ENCODE measurements at places on chromosomes 4 and X. TPM values are rescaled to one million over a fixed set of nuclear protein-coding genes. Genes with fewer than 3 reads are reported as not detected.

NLGN4X gene
- not detected for total RNA-seq

- peak; percentile 92 for DNase-seq
These were observed at the start of gene SLC35A2 for GRCh38 chrX:48911412-48912182. TSS of gene SLC35A2 (minus strand) at chrX:48911646. CDS start at chrX:48911636, 10 bp downstream.

TRAM1L1 gene
- not detected for total RNA-seq

DNA sequence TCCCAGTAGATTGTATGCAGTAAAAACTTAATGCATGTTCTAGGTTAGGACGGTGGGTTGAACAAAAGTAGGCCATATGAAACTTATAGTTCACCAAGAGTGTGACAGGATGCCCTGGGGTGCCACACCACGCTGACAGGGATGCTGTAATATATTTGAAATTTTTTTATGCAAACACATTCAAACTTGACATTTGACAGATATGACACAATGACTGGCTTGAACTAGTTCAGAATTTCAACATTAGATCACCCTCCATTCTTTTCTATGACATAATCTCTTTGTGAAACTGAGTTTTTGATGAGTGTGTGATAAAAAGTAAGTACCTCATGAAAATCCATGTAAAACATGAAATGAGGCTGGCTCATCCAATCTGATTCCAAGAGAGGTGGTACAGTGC lies 198.4 kb downstream of the PALLD start:
- no peak for DNase-seq

DNA sequence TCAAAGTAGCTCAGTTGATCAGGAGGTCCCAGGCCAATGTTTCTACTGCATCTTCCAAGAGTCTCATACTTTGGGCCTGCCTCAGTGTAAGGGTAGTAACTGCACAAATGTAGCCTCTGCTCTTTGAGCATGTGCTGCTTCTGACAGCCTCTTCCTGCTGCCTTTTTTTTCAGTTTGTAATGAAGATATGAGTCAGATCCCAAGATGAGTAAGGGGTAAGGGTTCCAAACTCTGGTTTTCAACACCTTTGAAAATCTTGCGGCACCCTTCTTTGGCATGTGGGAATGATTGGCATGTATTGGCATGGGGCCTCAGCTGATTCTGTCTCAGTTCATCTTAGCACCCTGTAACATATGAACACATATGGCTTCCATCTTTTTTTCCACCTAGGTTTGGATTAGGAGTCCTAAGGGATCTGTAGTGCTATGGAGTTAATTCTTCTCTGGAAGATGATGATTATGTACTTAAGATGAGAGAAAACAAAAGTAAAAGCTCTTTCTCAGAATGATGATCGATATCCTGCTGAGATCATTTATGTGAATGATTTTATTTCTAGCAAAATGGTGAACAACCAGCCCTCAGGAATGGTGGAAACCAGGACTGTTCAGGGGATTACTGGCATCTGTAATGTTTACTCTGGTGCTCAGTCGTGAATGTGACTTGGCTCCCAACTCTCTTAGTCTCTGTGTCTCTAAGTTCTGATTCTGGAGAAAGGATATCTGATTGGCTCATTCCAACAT lies 118.7 kb upstream of the PRPS2 start:
- DNase-seq: peak; percentile 7

- no peak for DNase-seq
These were observed 907 bp downstream of the LHFPL1 start for GRCh38 chrX:112678831-112679230.

ASMTL gene
- total RNA-seq: 45.1 TPM

FAM149A gene
- total RNA-seq: 0.36 TPM

FAM9B gene
- not detected for total RNA-seq

DNA sequence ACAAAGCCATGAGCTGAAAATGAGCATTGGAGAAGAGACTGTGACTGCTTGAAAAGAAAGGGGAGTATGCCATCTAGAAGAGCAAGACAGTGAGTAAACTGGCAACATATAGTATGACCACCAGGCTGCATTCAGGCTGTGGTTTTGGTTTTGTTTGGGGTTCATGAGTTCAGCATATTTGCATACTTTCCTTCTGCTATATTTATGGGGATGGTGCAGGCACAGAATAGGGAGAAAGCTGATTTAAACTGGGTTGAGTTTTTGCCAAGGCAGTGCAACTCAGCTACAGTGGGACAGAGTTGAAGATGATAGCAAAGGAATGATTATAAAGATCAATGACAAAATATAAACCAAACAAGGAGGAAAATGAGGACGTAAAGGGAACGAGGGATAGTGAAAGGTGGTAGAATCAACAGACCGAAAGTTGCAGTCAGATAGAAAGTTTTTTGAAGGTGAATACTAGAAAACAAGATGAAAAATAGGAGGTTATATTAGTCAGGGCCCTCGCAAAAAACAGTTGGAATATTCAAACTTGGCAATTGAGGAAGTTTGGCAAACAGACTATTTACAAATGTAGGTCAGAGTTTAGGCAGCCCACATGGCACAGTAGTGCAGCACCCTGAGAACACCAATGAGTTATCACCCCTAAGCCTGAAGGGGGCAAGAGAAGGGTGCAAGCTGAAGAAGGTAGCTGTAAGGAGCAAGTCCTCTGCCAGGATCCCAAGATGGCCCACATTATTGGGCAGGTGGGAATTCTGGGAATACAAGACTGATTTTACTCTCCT lies 114.8 kb upstream of the MAP9 start:
- no peak for DNase-seq

- no peak for DNase-seq
These were observed 24.9 kb downstream of the TRIM61 start for GRCh38 chr4:164952551-164952950.

NXF3 gene
- not detected for total RNA-seq

- no peak for DNase-seq
These were observed 8.3 kb downstream of the SPATA18 start for GRCh38 chr4:52059372-52059771.

GNL3L gene
- total RNA-seq: 47.9 TPM

GRCh38 chr4:106116025-106116424 lies 200.0 kb downstream of the TBCK start:
- no peak for DNase-seq

DNA sequence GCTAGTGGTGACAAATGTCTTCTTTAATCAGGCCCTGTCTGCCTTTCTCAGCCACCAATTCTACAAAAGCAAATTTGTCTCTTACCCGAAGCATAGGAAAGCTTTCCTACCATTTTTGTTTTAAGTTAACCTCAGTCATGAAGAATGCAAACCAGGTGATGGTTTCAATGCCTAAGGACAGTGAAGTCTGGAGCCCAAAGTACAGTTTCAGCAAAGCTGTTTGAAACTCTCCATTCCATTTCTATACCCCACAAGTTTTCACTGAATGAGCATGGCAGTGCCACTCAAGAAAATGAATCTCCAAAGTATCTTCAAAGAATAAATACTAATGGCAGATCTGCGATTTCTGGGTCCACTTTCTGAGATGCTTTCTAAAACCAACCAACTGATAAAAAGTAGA lies 23.9 kb downstream of the SRD5A3 start:
- DNase-seq: no peak

CFI gene
- total RNA-seq: not detected

TRIM2 gene
- 4.2 TPM for total RNA-seq

DNA sequence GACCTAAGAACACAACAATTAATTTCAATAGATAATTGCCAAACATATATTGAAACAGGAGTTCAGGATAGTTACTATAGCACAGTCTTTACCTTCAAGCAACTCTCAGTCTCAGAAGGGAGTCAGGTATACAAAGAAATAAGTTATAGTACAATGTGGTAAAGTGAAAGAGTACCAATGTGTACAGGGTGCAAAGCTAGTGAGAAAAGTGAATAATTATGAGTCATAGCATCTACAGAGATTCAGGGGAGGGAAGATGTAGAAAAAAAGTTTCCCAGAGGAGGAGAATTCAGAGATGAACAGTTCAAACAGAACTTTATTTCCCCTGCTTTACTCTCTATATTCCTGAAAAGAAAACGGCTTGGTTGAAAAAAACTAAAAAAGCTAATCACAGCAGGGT lies 22.7 kb upstream of the DKK2 start:
- no peak for DNase-seq

DNA sequence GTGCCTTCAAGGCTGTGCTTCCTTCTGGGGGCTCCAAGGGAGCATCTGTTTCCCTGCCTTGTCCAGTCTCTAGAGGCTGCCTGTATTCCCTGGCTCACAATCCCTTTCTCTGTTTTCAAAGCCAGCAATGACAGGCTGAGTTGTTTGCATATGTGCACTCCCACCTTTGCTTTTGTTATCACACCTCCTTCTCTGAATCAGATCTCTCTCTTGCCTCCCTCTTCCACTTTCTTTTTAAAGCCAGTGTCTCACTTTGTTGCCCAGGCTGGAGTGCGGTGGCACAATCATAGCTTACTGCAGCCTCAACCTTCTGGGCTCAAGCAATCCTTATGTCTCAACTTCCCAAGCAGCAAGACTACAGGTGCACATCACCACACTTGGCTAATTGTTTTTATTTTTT lies 37.1 kb upstream of the LEF1 start:
- DNase-seq: peak; percentile 57

- no peak for DNase-seq
These were observed 42.5 kb upstream of the ANTXR2 start for GRCh38 chr4:80115368-80116181.

KIAA1210 gene
- total RNA-seq: not detected

ANXA10 gene
- not detected for total RNA-seq

DNA sequence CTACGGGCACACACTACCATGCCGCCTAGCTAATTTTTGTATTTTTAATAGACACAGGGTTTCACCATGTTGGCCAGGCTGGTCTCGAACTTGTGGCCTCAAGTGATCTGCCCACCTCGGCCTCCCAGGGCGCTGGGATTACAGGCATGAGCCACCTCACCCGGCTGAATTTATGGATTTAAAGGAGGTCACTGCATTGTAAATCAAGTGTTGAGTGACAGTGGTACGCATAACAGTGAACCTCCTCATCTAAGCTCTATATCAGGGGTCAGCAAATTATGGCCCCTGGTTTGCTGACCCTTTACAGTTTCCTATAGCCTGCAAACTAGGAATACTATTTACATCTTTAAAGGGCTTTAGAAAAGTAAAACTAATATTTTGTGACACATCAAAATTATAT lies 2.6 kb upstream of the UXT start:
- no peak for DNase-seq

- no peak for DNase-seq
These were observed 25.6 kb upstream of the MSANTD1 start for GRCh38 chr4:3223346-3223745.

DNA sequence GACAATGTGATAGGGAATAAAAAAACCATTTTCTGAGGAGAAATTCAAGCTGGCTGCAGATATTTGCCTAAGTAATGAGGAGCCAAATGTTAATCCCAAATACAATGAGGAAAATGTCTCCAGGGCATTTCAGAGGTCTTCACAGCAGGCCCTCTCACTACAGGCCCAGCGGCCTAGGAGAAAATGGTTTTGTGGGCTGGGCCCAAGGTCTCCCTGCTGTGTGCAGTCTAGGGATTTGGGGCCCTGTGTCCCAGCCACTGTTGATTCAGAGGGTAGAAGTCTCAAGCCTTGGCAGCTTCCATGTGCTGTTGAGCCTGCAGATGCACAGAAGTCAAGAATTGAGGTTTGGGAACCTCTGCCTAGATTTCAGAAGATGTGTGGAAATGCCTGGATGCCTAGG lies 778.7 kb downstream of the CENPC start:
- DNase-seq: no peak

GRCh38 chrX:71941776-71942175 lies 31.1 kb downstream of the NHSL2 start:
- no peak for DNase-seq

CCDC160 gene
- not detected for total RNA-seq

- no peak for DNase-seq
These were observed 51.5 kb upstream of the RAB9B start for GRCh38 chrX:103883533-103883932.

DNA sequence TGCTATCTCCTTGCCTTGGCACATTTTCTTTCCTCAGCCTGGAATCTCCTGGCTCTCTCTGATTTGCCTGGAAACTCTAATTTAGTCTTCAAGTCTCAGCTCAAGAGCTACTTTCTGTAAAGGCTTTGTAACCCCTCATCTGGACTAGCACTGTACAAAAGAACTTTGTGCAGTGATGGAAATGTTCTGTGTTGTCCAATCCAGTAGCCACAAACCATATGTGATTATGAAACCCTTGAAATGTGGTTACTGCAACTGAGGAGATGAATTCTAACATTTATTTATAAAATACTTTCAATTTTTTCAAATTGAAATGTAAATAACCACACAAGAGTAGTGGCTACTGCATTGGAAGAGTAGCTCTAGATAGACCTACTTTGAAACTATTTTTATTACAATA lies 66.6 kb upstream of the HS3ST1 start:
- DNase-seq: no peak

DNA sequence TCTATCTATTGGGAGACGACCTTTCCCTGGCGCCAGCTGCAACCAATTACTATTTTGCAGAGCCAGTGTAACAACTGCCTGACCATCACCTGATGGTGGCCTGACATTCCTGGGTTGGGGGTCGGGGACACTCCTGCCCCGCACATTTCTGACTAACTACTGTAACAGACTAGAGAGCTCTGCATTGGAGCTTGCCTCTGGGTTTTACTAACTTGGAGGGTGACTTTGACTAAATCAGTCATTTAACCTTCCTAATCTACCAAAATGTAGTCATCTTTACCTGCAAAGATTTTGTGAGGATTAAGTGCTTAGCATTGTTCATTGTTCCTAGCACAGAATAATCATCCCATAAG lies 37.5 kb upstream of the ABCG2 start:
- no peak for DNase-seq

PLK4 gene
- total RNA-seq: 52.3 TPM

- peak; percentile 20 for DNase-seq
These were observed 95.7 kb downstream of the CPZ start for GRCh38 chr4:8688041-8688907.

- no peak for DNase-seq
These were observed 136.6 kb upstream of the SPRY1 start for GRCh38 chr4:123259676-123260646.

GRCh38 chr4:141142423-141142822 lies 9.2 kb upstream of the RNF150 start:
- no peak for DNase-seq

- peak; percentile 79 for DNase-seq
These were observed 722 bp upstream of the EFHC2 start for GRCh38 chrX:44344194-44344593.

- DNase-seq: no peak
These were observed 139.3 kb downstream of the GASK1B start for GRCh38 chr4:158033416-158034120.

HSFX4 gene
- total RNA-seq: not detected

CTAG1A gene
- total RNA-seq: not detected

ADH4 gene
- total RNA-seq: not detected

DNA sequence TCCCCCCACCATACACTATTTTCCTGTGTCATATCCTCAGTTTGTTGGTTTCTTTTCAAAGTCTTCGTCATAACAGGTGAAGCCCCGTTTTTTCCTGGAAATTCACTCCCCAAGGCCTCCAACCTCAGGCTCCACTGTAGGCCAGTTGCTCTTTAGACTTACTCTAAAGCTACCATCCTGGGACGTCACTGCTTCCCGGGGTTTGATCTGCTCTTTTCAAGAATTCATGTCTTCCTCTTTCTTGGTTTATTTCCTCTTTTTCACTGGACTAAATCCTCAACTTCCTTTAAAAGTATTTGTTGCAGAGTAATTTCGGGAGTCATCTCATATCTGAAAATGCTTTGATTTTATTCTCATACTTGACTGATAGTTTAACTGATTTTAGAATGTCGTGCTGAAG lies 6.5 kb upstream of the SERTM2 start:
- no peak for DNase-seq

GABRG1 gene
- total RNA-seq: not detected

All from activated naive CD4-positive, alpha-beta T cell treated with anti-CD3 and anti-CD28 coated beads for 36 hours (primary cell).